ENCODE measurements at places on chromosomes 2 and 18.
A peak's percentile ranks its signal among the peaks of the same experiment; 100 is the strongest.

DNA sequence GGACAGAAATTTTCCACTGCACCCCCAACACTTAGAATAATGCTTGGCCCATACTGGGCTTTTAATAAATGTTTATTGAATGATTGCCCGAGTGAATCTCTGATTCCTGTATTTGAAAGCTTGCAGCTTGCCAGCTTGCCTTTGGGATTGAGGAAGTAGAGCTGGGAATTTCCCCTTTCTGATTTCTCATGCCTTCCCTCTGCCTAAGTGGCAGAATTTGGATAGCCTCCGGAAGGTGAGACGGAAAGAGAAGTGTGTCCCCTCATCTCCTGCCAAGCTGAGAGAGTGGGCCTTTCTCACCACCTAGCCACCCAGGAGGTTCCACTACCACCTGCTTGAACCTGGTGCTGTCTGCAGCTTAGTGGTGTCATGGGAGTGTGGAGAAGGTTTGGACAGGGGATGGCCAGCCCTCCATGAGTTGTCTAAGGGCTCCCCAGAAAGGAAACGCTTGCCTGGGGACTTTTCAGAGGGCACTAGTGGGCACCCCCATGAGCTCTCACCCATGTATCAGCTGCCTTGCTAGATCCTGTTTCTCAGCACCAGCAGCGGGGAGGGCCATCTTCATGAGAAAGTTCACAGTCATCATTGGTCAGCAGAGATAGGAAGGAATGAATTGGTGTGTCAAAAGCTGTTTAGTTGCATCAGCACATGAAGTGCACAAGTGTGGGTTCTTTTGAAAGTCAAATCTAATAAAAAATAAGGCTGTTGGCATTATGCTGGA is 8.6 kb upstream of the NCOA1 start:
- no peak for DNase-seq

DNA sequence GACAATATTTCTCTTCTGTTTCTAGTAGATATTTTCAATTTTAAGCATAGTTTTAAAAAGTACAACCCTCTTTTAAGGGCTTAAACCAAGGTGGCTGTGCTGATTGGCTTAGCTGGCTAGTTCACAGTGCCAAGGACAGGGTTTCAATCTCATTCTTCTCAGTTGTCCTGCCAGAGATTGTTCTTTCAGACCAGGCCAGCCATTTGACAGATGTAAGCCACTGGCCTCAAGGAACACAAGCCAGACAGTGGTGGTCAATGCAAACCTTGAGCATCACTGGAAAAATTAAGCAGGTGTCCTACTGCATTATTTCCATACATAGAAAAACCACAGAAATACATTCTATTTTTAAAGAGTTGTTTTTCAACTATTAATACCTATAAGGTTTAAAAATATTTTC is 5.9 kb downstream of the RNF103 start:
- DNase-seq: no peak

- DNase-seq: peak; percentile 75
These were observed 86.4 kb upstream of the HK2 start for GRCh38 chr2:74747411-74748080.

GRCh38 chr2:233447506-233448219 is 93.4 kb downstream of the DGKD start:
- DNase-seq: no peak
